ENCODE measurements at places on chromosomes 16 and 17. TPM values are rescaled to one million over a fixed set of nuclear protein-coding genes. Genes with fewer than 3 reads are reported as not detected.

GRCh38 chr17:67821871-67822367 lies 3.4 kb upstream of the BPTF start:
- no peak overlapping the region for H3K27ac ChIP-seq
- H3K36me3 ChIP-seq = peaks cover 2% of the 10 kb centered on the region
- no peaks in the 10 kb centered on the region for H3K27me3 ChIP-seq
- H3K4me1 ChIP-seq = peaks cover 4% of the 10 kb centered on the region
- DNase-seq = no peak

- H3K27me3 ChIP-seq = no peaks in the 10 kb centered on the region
- no peak for DNase-seq
- peaks cover 3% of the 10 kb centered on the region for H3K4me1 ChIP-seq
- no peaks in the 10 kb centered on the region for H3K36me3 ChIP-seq
- no peak overlapping the region for H3K4me3 ChIP-seq
Measured at GRCh38 chr17:51346218-51346982, 86.1 kb downstream of the UTP18 start.

GRCh38 chr16:71526111-71526631 lies at the start of gene CHST4:
Gene CHST4 (plus strand): TSS chr16:71526426. CDS start chr16:71536678, 10,252 bp downstream.
- peak within 1 kb of the TSS; percentile 74 for H3K4me3 ChIP-seq
- peak; percentile 75 for DNase-seq
- H3K27me3 ChIP-seq = no peaks in the 10 kb centered on the region

DNA sequence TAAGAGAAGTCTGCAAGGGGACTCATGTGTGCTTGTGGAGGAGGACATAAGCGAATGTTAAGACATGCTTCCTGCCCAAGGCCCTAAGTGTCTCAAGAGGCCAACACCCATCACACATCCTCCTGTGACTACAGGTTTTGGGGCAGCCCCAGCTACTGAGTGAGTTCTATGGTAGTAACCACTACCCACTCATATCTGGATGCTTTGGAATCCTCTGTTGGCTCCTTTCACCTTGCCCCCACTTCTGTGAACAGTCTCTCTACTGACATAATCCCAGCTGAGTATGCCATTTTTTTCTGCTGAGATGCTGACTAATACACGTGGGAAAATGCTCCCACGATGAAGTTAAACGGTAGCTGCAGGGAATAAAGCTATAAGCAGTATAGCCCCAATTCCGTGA lies 153.5 kb downstream of the VPS53 start:
- H3K27ac ChIP-seq = no peak overlapping the region
- H3K4me1 ChIP-seq = 0 out of 2 replicates have a peak, but pooled peaks cover 3% of the 10 kb centered on the region
- H3K27me3 ChIP-seq = no peaks in the 10 kb centered on the region
- no peak for DNase-seq
- H3K36me3 ChIP-seq = peaks cover 24% of the 10 kb centered on the region
- no peak overlapping the region for H3K4me3 ChIP-seq

DNA sequence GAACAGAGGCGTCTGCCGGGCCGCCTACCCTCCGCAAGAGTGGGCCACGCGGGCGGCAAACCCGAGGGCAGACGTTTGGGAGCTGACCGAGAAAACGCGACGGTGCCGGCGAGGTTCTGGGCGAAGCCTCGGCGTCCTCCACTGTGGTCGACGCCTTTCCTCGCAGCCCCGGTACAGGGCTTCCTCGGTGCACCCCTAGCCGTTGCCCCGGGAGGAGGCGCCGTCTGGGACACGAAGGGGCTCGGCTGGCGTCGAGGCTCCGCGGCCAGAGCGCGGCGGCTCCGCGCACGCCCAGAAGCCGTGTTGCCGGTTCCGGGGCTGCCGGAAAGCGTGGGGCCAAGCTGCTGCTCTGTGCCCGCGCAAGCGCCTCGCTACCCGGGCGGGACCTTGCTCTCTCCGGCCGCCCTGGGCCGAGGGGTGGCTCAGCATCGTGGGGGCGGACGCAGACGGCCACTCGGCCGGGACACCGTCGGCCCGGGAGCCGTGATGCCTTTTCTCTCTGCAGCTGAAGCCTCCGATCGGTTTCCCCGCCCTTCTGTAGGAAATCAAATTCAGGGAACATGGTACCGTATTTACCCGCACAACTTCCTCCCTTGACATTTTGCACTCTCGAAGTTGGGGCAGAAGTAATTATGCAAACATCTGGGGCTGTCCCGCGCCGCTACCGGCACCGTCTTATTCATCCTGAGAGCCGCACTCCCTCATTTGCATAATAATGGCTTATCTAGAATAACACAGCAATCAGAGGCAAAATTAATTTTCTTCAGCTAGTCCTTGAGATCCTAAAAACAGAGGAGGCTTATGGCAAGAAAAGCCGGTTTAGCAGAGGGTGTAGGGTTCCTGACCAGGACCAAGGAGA lies 7.3 kb upstream of the CBX8 start:
- peaks cover 62% of the 10 kb centered on the region for H3K4me1 ChIP-seq
- peak overlapping the region; percentile 53 for H3K4me3 ChIP-seq
- no peaks in the 10 kb centered on the region for H3K36me3 ChIP-seq
- no peak overlapping the region for H3K27ac ChIP-seq
- DNase-seq = peak; percentile 50

DNA sequence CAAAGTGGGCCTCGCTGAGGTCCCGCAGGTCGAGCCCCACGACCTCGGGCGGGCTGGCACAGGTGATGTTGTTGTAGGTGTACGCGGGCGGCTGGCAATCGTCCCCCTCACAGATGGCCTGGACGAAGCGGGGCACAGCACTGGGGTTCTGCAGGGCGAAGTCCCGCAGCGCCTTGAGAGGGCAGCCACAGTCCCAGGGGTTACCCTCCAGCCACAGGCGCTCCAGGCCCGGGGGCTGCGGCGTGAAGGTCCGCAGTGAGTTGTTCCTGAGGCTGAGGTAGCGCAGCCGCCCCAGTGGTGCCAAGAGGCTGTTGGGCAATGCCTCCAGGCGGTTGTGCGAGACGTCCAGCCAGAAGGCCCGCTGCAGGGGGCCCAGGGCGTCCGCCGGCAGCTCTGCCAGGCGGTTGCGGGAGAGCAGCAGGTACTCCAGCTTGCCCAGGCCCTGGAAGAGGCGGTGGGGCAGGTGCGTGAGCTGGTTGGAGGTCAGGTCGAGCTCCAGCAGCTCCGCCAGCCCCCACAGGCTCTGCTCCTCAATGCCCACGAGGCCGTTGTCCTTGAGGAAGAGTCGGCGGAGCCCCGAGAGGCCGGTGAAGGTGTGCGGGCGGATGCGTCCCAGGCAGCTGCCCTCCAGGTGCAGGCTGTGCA lies 2.8 kb downstream of the IGFALS start:
- no peaks in the 10 kb centered on the region for H3K4me1 ChIP-seq
- H3K27me3 ChIP-seq = no peaks in the 10 kb centered on the region
- no peak overlapping the region for H3K4me3 ChIP-seq
- peaks cover 5% of the 10 kb centered on the region for H3K36me3 ChIP-seq
- no peak overlapping the region for H3K27ac ChIP-seq
- no peak for DNase-seq

- no peaks in the 10 kb centered on the region for H3K27me3 ChIP-seq
- H3K4me1 ChIP-seq = peaks cover 32% of the 10 kb centered on the region
Measured at GRCh38 chr16:381012-381788, 578 bp downstream of the PGAP6 start.

DNA sequence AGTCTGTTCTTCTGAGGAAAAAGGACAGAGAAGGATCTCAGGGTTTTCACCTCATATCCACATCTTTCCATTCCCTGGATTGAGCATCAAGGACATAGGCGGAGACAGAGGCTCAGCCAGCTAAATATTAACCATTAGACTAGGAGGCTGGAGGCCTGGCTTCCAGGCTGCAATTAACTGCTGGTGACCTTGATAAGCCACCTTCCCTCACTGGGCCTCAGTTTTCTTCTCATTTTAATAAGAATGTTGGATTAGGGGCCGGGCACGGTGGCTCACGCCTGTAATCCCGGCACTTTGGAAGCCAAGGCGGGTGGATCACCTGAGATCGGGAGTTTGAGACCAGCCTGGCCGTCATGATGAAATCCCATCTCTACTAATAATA lies 25.6 kb upstream of the CNOT1 start:
- peaks cover 17% of the 10 kb centered on the region for H3K27me3 ChIP-seq
- no peak for DNase-seq
- peaks cover 12% of the 10 kb centered on the region for H3K4me1 ChIP-seq
- no peak overlapping the region for H3K4me3 ChIP-seq

DNA sequence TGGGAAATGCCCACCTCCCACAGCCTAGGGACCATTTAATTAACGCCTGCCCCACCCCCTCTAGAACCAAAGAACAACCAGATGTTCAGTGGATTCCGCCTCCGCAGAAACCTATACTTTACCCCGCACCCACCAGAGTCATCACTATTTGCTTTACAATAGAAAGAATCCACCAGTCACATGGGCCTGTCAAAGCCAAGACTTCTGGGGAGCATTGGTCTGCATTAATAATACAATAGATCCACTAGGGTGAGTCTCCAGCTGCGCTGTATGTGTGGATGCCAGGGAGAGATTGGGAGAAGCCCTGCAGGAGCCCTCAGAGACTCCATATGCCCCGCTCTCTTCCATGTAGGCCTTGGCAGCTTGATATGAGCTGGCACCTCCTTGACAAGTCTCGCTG lies 31.3 kb downstream of the CLEC19A start:
- H3K27me3 ChIP-seq = 0 out of 2 replicates have a peak, but pooled peaks cover 3% of the 10 kb centered on the region
- H3K4me1 ChIP-seq = peaks cover 22% of the 10 kb centered on the region
- H3K36me3 ChIP-seq = peaks cover 14% of the 10 kb centered on the region
- peak; percentile 26 for DNase-seq
- peak overlapping the region; percentile 71 for H3K27ac ChIP-seq
- H3K4me3 ChIP-seq = peak overlapping the region; percentile 44

GRCh38 chr16:30395155-30395991 lies at the start of gene ZNF48:
Gene ZNF48 (plus strand): TSS chr16:30395420. CDS start chr16:30395795, 375 bp downstream.
- H3K4me1 ChIP-seq = peaks cover 36% of the 10 kb centered on the region
- peak within 1 kb of the TSS; percentile 98 for H3K27ac ChIP-seq
- peaks cover 5% of the 10 kb centered on the region for H3K36me3 ChIP-seq
- DNase-seq = peak; percentile 85

GRCh38 chr17:36459045-36459444 lies 27.4 kb upstream of the ZNHIT3 start:
- no peak overlapping the region for H3K27ac ChIP-seq
- DNase-seq = no peak
- no peak overlapping the region for H3K4me3 ChIP-seq
- H3K4me1 ChIP-seq = no peaks in the 10 kb centered on the region
- H3K36me3 ChIP-seq = no peaks in the 10 kb centered on the region
- H3K27me3 ChIP-seq = peaks cover 20% of the 10 kb centered on the region

DNA sequence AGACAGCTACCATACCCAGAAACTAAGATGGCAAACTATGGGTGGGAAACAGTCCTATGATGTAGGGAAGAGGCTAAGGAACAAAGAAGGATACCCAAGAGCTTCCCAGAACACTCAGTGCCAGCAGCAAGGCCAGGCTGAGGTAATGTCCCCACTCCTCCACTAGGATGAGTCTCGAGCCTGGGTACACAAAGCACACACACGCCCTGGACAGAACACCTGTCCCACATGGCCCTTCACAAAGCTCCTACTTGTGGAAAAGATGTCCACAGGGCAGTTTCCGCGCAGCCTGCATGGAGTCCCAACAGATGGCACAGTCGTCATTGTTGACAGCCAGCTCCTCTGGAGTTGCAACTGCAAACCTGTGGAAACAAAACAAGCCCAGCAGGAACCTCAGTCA lies 23.9 kb downstream of the AMFR start:
- H3K27me3 ChIP-seq = no peaks in the 10 kb centered on the region
- no peak overlapping the region for H3K27ac ChIP-seq
- no peaks in the 10 kb centered on the region for H3K4me1 ChIP-seq
- no peak overlapping the region for H3K4me3 ChIP-seq

SLC52A1 gene
- total RNA-seq = 0.78 TPM

CACNG3 gene
- not detected for total RNA-seq

HBQ1 gene
- 5.2 TPM for total RNA-seq

ZP2 gene
- total RNA-seq = not detected

DNAI2 gene
- total RNA-seq = 0.23 TPM

CTRB2 gene
- 6.8 TPM for total RNA-seq

GFAP gene
- 1.5 TPM for total RNA-seq

Measured in WTC11 (cell line).